Motor neuron (in vitro differentiated cells): ENCODE measurements at places on chromosomes 12 and 14. TPM values are rescaled to one million over a fixed set of nuclear protein-coding genes. Genes with fewer than 3 reads are reported as not detected.

Gene TMBIM6
- 228 and 229 TPM in 2 replicates for total RNA-seq

Gene ACSM4
- total RNA-seq, result not detected in 2 replicates

Gene SRRM4
- total RNA-seq, result 4.8 and 7.4 TPM in 2 replicates

Gene AQP6
- 0.31 and 1.4 TPM in 2 replicates for total RNA-seq

Gene TSPAN11
- total RNA-seq, result 27.1 and 34.2 TPM in 2 replicates

Gene ASIC1
- total RNA-seq, result 7.4 and 8.6 TPM in 2 replicates

Gene EIF2S3B
- total RNA-seq, result 6.8 and 7.3 TPM in 2 replicates

Gene AMDHD1
- 3.7 and 5.4 TPM in 2 replicates for total RNA-seq

Gene LRTM2
- total RNA-seq, result 0.18 and 2.5 TPM in 2 replicates

Gene EEF1AKMT3
- 1.5 and 2.3 TPM in 2 replicates for total RNA-seq

Gene PRPH
- 4.8 and 5.4 TPM in 2 replicates for total RNA-seq

Gene KIF26A
- total RNA-seq, result 0.36 and 0.77 TPM in 2 replicates

Gene CFAP54
- 1.4 TPM in 2 replicates for total RNA-seq

Gene SLC6A12
- total RNA-seq, result 6.9 and 8.1 TPM in 2 replicates

Gene DIO2
- total RNA-seq, result 5.9 and 9.3 TPM in 2 replicates

Gene ARG2
- total RNA-seq, result 33.3 and 46.3 TPM in 2 replicates

Gene TAS2R43
- total RNA-seq, result 0.78 and 1.4 TPM in 2 replicates

Gene KRT73
- 0.20 TPM in 1 of 2 replicates, not detected in the other for total RNA-seq

Gene SERPINA9
- total RNA-seq, result 0.19 TPM in 1 of 2 replicates, not detected in the other

Gene MANSC4
- total RNA-seq, result not detected in 2 replicates

Gene KRR1
- 22.0 and 31.5 TPM in 2 replicates for total RNA-seq

Gene ALDH1L2
- 13.9 and 15.9 TPM in 2 replicates for total RNA-seq

Gene TEX22
- total RNA-seq, result 0.54 and 1.0 TPM in 2 replicates

Gene CNTN1
- 0.05 TPM in 1 of 2 replicates, not detected in the other for total RNA-seq

Gene ISCU
- total RNA-seq, result 74.4 and 77.7 TPM in 2 replicates

Gene PTGER2
- total RNA-seq, result 0.22 and 0.25 TPM in 2 replicates

Gene SLC25A47
- 0.05 TPM in 1 of 2 replicates, not detected in the other for total RNA-seq

Gene PELI2
- total RNA-seq, result 12.9 and 16.7 TPM in 2 replicates

Gene TESPA1
- total RNA-seq, result 0.17 and 0.26 TPM in 2 replicates

Gene POTEG
- total RNA-seq, result not detected in 2 replicates

Gene DEGS2
- 1.3 and 1.5 TPM in 2 replicates for total RNA-seq

Gene ASB2
- total RNA-seq, result 1.2 and 1.3 TPM in 2 replicates

Gene ITGA7
- 10.7 and 11.3 TPM in 2 replicates for total RNA-seq

Gene MMP14
- total RNA-seq, result 0.35 and 0.49 TPM in 2 replicates

Gene ATL1
- 0.73 and 1.2 TPM in 2 replicates for total RNA-seq

Gene ACSS3
- total RNA-seq, result 3.4 and 3.9 TPM in 2 replicates

Gene MUCL1
- total RNA-seq, result 14.1 and 15.7 TPM in 2 replicates

Gene MAPK1IP1L
- 22.6 and 27.7 TPM in 2 replicates for total RNA-seq

Gene CNPY2
- total RNA-seq, result 181 and 203 TPM in 2 replicates

Gene LTB4R2
- total RNA-seq, result 1.5 and 1.8 TPM in 2 replicates

Gene CLEC1B
- not detected in 2 replicates for total RNA-seq

Gene KRT77
- total RNA-seq, result 0.27 and 0.85 TPM in 2 replicates

Gene MYH7
- total RNA-seq, result 0.05 TPM in 2 replicates

Gene LIN7A
- total RNA-seq, result 42.6 and 44.9 TPM in 2 replicates

Gene AQP2
- total RNA-seq, result 0.14 and 0.45 TPM in 2 replicates

Gene KRT3
- total RNA-seq, result 0.24 and 0.34 TPM in 2 replicates

Gene SOAT2
- total RNA-seq, result 0.81 and 1.8 TPM in 2 replicates

Gene GLIPR1L1
- 1.0 TPM in 1 of 2 replicates, not detected in the other for total RNA-seq

Gene KLHL33
- total RNA-seq, result 0.13 and 0.58 TPM in 2 replicates

Gene ESR2
- 0.85 and 1.6 TPM in 2 replicates for total RNA-seq

Gene BATF
- total RNA-seq, result not detected in 2 replicates

Gene INHBC
- total RNA-seq, result 0.14 TPM in 1 of 2 replicates, not detected in the other
